Amygdala (tissue), 56 donors: ENCODE measurements at places on chromosomes 11 and 22.

DNA sequence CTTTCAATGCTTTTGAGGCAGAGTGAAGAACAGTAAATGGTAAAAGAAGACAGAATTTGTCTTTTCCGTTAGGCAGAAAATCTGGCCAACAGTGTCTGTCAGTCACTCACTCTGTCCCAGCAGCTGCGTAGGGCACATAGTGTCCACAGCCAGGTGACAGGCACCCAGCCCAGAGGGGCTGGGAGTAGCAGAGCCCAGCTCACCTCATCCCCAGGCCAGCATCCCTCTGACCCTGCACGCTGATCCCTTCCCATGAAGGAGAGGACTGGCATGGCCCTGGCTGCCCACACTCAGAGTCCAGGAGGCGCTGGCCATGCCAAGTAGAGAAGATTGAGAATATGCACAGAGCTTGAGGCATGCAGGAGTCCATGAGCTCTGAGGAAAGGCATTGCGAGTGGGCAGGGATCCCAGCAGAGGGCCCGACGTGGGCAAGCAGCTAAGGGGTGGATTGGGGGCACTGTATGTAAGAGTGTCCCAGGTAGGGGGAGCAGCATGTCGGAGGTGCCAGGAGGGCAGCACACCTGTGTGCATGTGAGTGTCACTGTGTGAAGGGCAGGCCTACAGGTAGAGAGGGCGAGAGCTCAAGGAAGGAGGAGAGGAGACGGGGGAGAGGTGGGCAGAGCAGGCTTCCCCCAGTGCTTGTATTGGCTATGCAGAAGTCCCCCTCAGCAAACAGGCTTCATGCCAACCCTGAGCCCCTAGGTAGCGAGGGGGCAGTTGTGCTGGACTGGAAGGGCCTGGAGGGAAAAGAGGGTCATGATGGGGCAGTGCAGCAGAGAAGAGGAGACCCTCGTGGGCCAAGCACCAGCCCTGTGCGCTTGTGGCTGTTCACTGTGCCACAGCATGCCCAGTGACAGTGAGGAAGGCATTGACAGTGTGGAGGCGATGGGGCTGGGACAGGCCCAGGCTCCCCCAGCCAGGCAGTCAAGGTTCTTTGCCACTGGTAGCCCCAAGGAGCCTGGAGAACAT is 133.8 kb downstream of the OSBP2 start:
- no peak for DNase-seq

DNA sequence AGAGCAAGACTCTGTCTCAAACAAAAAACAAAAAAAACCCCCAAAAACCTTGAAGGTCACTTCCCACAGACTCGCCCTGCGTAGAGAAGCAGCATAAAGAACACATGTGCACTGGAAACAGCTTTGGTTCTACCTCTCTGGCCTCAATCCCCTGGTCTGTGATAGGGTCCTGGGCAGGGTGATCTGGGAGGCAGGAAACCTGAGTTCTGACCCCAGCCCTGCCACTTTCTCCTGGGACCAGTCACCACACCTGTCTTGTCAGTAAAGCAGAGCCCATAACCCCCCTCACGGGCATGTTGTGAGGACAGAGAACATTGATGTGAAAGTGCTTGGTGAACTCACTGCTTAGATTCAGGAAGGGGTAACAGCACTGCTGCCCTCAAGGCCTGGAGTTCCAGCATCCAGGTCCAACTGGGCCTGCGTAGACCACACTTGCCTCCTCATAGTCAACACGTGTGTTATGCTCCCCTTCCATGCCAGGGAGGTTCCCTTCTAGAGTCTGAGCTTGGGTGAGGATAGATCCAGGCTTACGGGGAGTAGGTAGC is 11.4 kb downstream of the UCP2 start:
- no peak for DNase-seq

- no peak for DNase-seq
Observed at GRCh38 chr11:116910378-116910777, 73.0 kb upstream of the APOA1 start.

DNA sequence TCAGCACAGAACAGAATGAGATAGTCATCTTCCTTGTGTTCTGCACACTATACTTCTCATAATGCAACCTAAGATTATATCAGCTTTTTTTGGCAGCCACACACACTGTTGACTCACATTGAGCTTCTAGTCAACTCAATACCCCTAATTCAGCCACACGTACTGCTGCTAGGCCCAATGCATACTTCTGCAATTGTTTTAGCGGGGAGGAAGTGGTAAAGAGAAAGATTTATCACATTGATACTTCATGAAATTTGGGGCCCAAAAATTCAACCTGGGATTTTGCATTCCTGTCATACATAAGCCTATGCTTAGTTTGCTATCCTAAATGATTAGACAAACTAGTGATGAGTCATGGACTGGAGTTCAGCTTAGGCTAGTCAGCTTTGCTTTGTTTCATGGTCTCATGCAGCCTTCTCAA is 8.6 kb upstream of the UPB1 start:
- DNase-seq, result no peak

DNA sequence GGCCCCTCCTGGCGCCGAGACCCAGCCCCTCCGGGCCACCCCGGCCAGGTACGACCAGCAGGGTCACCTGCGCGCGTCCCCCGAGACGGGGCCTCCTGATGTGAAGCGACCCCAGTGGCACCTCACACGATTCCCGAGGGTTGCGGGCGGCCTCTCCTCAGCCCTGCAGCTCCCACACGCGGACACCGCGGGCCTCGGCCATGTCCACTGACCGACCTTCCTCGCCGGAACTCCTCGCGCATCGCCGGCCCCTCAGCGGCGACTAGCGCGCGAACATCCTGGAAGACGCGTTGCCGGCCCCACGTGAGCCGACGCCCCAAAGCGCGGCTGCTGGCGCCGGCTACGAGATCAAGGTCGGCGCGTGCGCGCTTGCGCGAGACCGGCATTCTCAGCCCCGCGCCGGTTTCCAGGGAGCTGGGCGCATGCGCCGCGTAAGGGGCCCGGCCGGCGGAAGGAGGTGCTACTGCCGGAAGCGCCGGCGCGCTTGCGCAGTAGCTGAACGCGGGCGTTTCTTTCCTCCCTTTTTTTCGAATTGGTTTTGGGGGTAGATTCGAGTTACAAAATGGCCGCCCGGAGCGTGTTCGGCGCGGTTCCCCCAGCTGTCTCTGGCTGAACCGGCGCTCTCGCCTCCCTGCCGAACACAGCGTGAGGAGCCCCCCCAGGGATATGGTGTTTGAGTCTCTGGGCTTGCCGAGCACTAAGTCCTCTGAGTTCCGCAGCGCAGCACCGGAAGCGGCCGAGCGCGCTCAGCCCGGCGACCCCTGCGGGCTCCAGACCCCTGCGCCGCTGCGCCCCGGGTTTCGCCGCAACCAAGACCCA is at the start of gene NUP50:
TSS of gene NUP50 (plus strand) at position 475 of the 819 bp plus-strand sequence. CDS start 4,253 bp downstream, outside the sequence.
- DNase-seq, result peak; percentile 53

GRCh38 chr11:115974703-115975102 is 470.5 kb upstream of the CADM1 start:
- DNase-seq, result no peak

DNA sequence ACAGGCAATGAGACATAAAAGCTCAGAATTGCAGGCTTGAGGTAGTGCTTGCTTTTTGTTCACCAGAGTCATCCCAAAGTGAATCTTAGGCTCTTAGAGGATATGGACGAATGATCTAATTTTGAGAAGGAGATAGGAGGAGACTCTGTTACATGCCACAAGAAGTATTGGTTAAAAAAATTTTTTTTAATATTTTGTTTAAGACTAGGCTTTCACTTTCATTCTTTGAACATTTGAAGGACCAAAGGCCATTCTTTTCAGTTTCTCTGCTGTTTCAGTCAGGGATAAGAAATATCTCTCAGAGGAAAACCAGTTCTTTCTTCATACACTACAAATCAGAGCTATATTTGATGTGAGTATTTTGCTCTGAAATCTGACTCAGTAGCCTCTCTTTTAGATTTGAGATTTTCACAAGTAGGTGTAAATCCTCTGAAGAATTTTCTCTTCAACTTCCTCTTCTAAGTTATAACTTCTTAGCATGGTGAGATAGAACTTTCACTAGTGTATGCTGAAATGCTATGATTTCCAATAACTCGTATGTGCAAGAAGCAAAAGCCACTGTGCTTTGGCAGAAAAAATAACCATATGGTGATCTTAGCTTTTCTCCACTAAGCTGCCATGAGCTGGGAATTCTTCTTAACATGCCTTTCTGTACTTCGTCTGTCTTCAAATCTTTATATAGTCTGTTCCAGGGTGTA is 24.1 kb upstream of the FAM181B start:
- no peak for DNase-seq

GRCh38 chr11:47617417-47617809 is 23.2 kb upstream of the C1QTNF4 start:
- DNase-seq, result no peak

- no peak for DNase-seq
Observed at GRCh38 chr11:122141725-122142124, 25.7 kb upstream of the BLID start.

GRCh38 chr11:73445980-73446379 is 69.8 kb downstream of the RELT start:
- no peak for DNase-seq

DNA sequence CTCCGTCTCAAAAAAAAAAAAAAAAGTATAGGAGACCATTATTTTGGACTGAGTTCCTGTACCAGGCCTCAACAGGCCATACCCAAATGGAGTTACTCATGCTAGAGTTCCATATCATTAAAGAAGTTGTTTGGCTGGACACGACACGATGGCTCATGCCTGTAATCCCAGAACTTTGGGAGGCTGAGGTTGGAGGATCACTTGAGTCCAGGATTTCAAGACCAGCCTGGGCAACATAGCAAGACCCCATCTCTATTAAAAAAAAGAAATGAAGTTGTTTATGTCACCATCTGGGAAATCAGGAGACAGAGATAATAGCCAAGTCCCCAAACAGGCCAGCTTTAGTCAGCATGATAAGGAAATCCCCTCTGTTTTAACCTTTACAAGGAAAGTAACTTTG is 6.7 kb upstream of the FNBP4 start:
- DNase-seq, result no peak

DNA sequence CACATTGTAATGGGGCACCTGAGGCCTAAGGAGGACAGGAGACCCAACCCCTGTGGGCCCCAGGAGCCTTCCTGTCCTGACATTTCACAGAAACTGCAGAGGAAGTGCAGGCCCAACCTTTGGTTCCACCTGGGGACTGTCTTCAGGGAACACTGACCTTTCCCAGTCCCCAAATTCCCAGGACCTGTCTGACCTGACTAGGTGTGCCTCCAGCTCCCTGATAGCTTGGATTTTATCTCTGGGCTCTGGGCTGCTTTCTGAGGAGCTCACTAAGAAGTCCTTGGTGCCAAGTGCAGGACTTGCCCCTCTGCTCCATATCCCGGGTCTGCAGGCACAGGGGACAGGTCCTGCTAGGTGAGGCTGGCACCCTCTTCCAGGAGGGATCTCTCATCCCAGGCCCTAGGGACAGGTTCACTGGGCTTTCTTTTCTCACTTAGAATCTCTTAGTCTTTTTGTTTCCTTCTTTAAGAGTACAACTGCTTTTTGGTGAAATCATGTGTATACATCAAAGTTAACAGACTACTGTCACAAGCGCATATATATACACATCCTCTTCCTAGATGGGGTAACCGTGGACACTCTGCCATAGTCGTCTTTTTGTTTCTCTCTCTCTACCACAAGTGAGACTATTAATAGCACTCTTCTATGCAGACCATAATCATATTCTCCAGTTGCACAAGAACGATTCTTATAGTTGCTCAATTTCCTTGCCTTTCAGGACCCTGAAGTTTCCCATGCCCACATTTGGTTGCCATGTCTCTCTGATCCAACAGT is 72.0 kb upstream of the IGLL5 start:
- no peak for DNase-seq

DNA sequence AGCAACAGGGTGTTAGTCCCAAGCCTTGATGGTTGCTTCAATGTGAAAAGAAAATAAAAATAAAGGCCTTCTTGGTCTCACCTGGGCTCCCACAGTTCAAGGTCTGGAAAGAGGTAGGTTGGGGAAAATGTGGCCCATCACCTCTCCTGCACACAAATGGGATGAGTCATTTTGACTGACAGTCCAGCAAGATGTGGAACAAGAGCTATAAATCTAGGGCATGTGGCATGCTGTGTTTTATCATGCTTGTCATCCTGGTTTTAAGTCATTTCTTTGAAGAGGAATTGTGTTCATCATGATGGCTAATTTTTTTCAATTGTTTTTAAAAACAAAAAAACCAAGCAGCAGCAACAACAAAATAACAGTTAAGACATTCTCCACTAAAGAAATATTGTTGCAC is 503.7 kb downstream of the NTM start:
- DNase-seq, result no peak

GRCh38 chr11:78189174-78189724 is 530 bp downstream of the USP35 start:
- no peak for DNase-seq

DNA sequence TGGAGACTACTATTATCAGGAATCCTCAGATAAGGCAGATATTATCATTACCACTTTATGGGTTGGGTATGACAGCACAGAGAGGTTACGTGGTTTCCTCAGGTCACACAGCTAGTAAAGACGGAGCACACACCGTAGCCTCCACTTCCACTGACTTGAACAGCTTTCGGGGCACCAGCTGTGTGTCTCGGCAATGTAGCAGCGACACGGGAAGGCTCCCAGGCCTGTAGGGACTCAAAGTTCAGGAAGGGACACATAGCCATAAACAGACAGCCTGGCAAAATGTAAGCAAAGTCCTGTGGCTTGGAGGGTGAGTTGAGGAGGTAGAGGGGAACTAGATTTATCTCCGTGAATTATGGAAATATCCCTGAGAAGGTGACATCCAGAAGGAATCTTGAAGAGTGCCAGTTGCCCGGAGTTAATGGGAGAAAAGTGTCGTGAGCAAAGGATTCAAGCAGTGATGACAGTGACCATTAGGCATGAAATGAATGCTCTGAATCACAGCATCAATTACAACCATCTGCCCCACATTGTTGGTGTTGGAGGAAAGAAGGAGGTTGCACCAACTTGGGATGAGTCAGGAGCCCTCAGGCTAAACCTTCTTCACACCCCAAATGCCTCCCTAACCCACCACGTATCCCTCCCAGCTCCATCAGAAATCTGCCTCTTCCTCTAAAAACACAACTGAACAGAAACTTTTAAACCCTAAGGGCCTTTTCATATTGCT is 106.7 kb upstream of the ASPHD2 start:
- DNase-seq, result no peak

DNA sequence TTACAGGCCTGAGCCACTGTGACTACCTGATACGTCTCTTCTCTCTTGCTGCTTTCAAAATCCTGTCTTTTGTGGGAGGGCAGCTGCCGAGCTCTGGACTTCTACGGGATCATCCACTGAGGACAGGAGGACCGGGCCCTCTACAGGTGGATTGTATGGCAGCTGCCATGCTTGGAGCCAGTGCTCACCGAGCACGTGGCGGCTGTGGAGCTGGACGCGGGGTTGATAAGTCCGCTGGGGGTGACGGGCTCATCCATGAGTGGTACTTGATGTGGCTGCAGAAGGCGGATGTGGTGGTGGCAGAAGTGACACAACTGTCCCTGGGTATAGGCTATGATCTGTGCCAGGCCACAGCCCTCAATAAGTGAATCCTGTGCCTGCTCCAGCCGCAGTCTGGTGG is 1.8 kb upstream of the CYP2D6 start:
- no peak for DNase-seq
